ENCODE measurements at places on chromosomes 6 and 20.

DNA sequence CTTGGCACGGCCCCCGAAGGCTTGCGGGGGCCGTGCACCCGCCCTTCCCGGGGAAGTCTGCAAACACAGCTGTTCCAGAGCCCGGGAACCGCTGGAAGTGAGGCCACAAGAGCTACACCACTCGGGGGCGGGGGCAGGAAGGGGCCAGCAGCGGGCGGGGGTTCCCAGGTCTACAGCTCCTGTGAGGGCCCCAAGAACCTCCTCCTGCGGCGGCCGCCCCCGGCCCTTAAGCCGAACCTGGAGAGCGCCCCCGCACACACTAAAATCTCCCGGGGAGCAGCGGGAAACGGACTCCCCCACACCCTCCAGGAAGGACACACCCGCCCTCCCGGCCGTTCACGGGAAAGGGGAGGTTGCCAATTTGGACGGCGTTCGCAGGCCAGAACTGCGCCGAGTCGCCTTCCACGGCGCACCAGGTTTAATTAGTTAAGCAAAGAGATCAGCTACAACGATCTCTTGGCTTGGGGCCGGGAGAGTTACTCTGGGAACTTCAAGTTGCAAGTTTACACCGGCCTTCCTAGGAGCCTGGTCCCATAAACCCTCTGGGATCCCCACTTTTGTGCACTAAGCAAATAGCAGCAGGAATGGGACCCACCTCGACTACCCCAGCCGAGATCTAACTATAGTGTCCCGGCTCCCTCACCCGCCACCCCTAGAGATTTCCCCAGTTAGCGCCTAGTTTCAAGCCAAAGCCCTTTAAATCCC lies 1.7 kb downstream of the JAG1 start:
- DNase-seq = no peak

DNA sequence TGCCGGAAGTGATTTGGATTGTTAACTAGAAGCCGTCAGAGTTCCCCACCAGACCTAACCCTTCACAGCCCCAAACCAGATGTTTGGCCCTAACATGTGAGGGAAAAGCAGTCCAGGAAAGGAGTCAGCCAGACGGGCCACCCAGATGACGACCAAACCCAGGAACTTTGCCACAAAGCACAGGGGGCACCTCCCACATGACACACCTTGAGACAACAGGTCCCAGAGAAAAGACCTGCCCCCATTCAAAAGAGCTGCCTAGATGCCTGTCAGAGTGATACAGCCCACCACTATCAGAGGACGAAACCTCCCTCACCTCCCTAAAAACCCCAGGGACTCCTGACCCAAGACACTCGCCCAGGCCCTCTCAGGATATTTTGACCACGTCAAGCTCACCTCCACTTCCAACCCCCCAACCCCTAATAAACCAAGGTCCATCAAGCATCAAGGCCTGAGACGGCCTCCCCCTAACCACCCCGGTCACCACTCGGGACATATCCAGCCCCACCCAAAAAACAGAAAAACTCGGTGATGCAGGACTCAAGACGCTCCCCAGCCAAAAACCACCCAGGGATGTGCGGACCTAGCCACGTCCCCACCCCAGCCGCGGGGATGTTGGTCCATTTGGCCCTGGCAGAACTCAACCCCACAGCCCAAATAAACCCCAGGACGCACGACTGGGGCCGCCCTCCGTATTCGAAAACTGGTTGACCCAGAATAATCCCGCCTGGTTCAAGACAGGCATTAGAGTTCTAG lies 662 bp downstream of the ZNF343 start:
- no peak for DNase-seq

- DNase-seq = no peak
These were observed 134.2 kb downstream of the GMDS start for GRCh38 chr6:2111162-2111677.

DNA sequence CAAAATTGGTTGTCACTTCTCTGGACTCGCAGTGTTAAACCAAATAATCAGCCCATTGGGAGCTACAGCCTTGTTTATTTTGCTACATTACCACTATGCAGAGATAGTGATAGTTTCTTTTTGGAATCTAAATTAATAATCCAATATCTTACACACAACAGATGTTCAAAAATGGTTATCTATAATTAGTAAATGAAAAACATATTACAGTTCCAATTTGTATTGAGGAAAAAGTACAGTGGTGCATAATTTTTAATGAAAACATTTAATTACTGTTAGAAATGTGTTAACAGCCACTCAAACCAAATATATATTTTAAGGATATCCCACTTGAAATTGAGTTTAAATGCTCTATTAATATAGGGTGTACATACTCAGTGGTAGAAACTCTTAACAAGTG lies 327.3 kb upstream of the MARCKS start:
- no peak for DNase-seq

DNA sequence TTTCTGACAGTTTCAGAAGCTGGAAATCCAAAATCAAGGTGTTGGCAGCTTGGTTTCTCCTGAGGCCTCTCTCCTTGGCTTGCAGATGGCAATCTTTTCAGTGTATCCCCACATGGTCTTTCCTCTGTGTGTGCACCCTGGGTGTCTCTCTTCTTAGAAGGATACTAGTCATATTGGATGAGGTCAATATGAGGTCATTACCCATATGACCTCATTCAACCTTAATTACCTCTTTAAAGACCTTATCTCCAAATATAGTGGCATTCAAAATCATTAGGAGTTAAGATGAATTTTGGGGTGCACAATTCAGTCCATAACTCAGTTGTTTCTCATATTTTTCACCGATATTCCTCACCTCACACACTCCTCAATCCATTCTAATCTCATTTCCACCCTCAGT lies 92.4 kb upstream of the TGM3 start:
- no peak for DNase-seq

- DNase-seq = no peak
These were observed 152.4 kb upstream of the PROKR2 start for GRCh38 chr20:5469111-5469510.

DNA sequence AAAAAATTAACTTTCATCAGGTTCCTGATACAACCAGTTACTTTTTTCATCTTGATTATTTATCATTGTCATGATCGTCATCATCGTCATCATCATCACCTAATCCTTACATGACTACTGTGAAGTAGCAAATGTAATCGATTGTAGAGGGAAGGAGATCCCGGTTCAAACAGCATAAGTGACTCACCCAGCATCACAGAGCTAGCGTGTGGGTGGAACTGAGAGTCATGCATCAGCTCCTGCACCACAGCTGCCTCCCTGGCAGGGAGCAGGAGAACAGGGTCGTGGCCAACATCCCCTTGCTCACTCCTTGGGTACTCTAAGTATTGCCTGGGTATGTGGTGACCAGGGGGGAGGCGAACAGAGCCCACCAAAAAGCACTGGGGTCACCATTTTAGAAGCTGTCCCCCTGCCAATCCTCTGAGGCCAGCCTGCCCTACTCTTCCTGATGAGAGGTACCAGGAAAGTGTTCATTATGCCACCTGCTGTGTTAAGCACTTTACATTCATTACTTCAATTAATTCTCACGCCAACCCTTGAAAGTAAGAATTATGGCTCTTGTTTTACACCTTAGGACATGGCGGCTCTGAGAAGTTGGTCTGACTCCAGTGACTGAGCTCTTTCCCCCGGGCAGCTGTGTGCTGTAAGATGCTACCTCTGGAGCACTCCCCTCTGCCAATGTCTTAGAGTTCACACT lies 425.2 kb downstream of the CD83 start:
- peak; percentile 61 for DNase-seq

DNA sequence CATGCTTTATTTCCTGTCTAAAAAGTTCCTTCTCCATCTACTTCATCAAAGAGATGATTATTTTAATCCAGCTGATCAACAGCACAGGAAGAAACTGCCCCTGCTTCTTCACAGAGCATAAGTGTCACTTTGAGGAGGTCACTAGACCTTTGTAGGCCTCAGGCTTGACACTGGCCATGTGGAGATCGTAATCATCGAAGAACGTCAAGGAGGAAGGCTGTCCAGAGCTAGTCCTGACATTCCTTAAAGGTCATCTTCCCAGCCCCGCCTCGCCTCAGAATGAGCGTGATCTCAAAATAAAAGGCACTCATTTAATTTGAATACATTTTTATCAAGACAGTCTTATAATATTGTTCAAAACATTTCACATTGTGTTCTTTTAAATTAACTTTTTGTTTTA lies 445.7 kb upstream of the CDH4 start:
- DNase-seq = no peak

GRCh38 chr6:165045631-165046030 lies 263.8 kb downstream of the C6orf118 start:
- no peak for DNase-seq

DNA sequence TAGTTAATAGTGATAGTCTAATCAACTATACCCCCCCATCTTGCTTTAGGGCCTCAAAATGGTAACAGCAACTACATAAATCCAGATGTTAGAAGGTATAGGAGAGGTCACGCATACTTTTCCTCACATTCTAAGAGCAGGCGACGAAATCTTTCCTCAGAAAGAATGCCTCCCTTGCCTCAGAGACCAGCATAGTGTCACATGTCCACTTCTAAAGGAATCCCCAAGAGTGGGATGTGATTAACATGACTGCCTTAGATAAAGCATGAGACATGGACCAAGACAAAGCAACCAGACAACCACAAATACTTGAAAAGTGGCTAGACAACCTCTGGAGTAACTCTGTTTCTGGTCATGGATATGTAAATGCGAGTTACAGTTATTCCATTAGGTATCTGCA lies 710.7 kb downstream of the EYS start:
- DNase-seq = no peak

DNA sequence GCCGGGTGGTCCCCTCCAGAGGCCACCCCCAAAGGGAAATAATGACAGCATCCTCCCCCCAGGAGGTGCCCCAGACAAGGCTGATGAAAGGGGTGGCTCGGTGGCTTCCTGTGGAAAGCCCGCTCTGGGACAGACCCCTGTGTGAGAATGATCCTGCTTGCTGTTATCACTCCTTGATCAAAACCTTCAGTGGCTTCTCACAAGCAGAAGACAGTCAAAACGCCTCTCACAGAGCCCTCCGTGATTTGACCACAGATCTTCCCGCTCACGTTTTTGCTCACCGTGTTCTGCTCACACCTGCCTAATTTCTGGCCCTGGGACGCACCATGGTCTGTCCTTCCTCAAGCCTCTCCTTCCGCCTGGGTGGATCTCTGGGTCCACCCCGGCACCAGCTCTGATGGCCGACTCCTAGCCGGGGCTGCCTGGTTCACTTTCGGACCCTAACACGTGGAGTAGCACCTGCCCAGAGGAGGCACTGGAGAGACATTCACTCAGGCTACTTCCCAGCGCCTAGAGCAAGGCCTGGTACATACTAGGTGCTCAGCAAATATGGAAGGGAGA lies 210.4 kb downstream of the ANKRD60 start:
- no peak for DNase-seq

DNA sequence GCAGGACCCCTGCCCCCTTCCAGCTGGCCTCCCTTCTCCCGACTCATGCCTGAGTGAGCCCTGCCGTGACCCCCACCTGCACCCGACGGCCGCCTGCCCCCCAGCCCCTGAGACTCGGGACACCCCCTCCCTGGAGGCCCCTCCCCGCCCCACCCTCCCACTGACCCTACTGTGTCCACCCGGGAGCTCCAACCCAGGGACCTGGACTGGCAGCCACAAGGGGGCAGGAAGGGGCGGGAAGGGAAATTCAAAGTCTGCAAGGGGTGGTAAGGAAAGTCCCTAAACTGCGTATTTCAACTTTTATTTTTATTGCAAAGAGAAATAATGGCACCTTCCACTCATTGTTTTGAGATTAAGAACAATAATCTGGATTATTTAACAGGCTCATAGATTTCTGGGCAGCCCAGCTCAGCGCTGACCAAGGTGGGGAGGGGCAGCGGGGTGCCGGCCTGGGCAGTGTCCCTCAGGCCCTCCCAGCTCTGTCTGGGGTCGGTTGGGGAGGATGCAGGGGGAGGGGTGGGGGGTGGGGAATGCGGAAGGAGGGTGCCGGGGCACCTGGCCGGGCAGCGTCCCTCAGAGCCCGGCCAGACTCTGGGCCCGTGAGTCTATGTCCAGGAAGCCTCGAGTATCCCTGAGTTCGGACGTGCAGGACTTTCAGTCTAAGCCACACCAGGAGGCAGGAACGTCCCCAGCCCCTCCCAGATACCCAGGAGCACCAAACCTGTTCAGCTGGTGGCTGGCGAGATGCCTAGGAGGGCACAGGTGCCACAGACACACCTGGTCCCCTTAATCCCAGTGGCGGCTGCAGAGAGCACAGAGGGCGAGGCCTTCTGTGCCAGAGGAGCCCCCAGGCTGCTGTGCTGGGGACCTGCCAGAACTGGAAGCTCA lies 1.3 kb upstream of the PTK6 start:
- DNase-seq = no peak

DNA sequence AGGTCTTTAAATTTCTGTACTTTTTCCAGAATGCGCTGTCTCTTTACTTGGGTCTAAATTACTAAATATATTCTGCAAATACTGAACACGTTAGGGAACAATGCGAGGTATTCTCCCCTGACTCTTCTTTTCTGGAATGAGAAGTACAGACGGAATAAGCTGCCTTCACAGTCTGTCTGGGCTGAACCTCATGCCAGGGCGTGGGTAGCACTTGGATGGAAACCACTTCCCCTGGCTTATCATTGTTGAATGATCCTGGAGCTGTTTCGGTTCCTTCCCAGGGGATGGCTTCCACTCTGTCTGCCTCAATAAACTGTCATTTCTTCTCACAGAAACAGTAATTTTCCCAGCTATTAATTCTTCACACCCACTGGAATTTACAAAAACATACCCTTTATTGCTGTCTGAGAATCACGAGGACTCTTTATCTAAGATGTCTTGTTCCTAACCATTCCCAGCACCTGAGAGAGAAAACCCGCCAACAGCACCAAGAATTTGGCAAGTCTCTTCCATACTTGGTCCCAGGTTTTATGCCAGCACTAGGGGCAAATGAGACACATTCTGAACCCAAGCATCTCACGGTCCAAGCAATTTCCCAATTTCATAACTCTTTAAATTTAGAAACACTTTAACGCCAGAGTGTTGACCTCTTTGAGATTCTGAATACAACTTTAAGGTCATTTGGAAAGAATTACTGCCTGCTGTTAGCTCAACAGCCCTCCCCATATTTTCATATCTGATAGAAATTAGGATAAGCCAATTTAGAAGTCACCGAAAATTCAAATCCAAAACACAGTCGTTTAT lies 43.2 kb upstream of the ADGRF5 start:
- no peak for DNase-seq
